Stimulated activated CD4-positive, alpha-beta T cell treated with anti-CD3 and anti-CD28 coated beads, Interleukin-2, amount 100 ng/mL, for 48 hours (primary cell): ENCODE measurements at places on chromosomes 3 and 15.

GRCh38 chr15:55990998-55991397, 2.4 kb downstream of the NEDD4 start:
- DNase-seq: no peak

- no peak for DNase-seq
These were observed at the start of gene ZNF385D for GRCh38 chr3:21750831-21751391. Gene ZNF385D, minus strand, starts transcription at chr3:21751210. Its CDS starts 294 bp downstream, at chr3:21750916.

DNA sequence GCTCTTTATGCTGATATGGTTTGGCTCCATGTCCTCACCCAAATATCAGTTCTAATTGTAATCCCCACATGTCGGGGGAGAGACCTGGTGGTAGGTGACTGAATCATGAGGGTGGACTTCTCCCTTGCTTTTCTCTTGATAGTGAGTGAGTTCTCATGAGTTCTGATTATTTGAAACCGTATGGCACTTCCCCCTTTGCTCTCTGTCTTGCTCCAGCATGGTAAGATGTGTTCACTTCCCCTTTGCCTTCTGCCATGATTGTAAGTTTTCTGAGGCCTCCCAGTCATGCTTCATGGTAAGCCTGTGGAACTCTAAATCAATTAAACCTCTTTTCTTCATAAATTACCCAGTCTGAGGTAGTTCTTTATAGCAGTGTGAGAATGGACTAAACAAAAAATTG, 107.6 kb downstream of the IMPG2 start:
- DNase-seq: no peak

DNA sequence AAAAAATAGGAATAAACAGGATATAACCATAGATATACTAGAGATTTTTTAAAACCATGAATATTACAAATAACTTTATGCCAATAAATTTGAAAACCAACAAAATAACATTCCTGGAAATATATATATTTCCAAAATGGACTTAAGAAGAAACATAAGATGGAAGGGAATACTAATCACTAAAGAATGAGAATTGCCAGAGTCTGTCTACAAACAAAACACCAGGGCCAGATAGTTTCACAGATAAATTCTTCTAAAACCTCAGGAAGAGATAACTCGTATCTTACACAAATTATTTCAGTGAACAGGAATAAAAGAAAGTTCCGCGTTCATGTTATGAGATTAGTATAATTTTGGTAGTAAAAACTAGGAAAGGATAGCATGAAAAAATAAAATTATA, 107.3 kb downstream of the HERC1 start:
- no peak for DNase-seq

GRCh38 chr3:32447865-32448400, 54.7 kb downstream of the CMTM6 start:
- no peak for DNase-seq

- no peak for DNase-seq
These were observed 55.8 kb downstream of the CMSS1 start for GRCh38 chr3:99873269-99874102.

DNA sequence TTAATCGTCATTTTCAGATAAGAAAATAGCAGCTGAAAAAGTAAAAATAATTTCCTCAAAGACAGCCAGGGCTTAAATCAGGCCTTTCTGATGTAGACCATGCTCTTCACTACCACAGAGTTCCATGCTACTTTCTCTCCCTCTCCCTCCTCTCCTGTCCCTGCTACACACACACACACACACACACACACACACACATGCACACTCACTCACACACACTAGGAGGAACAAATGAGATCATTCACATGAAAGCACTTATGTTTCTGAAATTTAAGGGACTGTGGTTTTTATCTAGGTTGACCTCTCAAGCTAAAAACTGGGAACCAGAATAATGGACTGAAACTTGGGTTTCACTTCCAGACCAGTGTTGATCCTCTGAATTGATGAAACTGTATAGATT, 4.1 kb upstream of the PSMA4 start:
- DNase-seq: no peak

- no peak for DNase-seq
These were observed 31.9 kb downstream of the NIT2 start for GRCh38 chr3:100366424-100366823.

DNA sequence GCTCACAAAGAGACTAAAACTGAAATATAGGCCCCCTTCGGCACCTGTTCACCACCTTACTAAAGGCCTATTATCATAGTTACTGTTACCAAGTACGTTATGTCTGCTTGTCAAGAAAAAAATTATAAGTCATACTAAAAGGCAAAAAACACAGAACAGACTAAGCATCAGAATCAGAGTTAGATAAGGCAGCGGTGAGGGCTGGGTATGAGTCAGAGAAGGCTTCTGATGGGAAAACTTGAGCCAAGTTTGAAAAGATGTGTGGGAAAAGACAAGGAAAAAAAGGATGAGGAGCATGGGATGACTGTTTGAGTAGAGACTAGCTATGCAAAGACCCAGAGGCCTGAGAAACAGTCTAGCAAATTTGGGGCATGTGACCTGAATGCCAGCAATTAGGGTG, 387.2 kb upstream of the SGO1 start:
- no peak for DNase-seq

DNA sequence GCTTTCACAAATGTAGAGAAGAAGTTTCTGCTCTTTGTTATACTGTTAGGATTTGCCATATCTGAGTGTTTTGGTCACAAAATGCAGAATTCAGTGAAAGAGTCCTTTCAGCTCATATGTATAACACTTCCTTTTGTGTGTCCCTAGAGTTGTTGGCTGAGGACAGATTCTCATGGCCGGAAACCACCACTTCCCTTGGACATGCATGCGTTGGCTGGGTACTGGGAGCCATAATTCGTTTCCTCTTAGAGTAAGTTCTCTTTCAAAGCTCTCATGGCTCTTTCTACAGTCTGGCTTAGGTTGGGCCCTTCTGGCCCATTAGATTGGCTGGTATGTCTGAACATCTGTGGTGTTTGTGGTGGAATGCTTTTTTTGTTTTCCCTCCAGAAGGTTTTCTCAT, 298.5 kb downstream of the DIPK2A start:
- no peak for DNase-seq

DNA sequence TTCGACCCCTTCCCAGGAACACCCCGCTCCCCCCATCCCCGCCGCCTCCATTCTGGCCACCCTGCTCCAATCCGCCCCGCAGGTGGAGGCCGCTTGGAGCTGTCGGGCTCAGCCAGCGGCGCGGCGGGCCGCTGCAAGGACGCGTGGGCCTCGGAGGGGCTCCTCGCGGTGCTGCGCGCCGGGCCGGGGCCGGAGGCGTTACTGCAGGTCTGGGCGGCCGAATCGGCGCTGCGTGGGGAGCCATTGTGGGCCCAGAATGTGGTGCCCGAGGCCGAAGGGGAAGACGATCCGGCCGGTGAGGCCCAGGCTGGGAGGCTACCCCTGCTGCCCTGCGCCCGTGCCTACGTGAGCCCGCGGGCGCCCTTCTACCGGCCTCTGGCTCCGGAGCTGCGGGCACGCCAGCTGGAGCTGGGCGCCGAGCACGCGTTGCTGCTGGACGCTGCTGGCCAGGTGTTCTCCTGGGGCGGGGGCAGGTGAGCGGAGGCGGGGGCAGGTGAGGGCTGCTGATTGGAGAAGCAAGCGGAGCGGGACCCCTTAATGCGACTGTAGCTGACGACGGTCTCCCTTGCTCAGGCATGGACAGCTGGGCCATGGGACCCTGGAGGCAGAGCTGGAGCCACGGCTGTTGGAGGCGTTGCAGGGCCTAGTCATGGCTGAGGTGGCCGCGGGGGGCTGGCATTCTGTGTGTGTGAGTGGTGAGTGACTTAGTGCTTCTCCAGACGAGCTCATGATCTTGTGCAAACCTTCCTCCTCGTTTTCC, 2.5 kb downstream of the RCCD1 start:
- DNase-seq: no peak

- DNase-seq: no peak
These were observed 529.8 kb upstream of the NAALADL2 start for GRCh38 chr3:174329321-174329720.

DNA sequence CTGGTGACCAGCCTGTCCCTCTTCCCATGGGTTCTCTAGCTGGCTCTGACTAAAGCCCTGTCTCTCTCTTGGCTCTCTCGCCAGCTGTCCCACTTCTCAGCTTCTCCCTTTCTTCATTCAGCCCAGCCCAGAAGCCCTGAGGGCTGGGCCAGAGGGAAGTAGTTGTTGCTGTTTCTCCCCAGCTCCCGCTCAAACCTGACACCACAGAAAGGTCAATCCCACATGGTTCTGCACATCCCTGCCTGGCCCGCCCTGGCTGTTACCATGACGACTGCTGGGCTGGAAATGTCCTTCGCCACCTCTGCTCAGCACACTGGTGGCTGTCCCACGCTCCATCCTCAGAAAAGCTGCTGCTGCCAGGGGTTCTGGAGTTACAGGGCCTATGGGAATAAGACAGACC, 25.9 kb downstream of the CCDC32 start:
- DNase-seq: no peak

DNA sequence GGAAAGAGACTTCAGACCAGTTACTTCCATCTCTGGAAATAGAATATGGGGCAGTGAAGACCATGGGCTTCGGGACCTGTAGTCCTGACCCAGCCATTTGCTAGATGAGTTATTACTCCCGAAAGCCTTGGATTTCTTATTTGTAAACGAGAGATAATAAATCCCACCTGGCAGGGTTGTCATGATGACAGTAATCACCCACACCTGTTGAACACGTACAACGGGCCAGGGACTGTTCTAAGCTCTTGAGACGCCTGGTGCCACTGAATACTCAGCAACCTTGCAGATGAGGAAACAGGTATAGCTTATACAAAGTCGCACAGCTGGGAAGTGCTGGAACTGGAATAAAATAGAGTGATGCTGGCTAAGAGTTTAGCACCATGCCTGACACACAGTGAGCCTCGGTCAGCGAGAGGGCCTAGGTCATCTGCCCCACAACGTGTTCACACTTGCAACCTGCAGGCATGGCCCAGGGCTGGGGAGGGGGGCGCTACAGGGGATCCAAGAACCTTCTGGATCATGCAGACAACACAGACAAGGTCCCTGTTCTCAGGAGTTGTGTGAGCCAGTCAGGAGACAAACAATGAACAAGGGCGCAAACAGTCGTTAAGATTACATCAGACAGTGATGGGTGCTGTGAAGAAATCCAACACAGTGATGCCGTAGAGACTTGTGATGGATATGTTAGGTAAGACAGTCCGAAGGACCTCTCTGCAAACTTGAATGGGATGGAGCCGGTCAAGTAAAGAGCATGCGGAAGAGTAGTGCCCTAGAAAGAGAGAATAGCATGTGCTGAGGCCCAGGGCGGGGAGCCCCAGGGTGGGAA, 89.2 kb downstream of the CORO2B start:
- no peak for DNase-seq

DNA sequence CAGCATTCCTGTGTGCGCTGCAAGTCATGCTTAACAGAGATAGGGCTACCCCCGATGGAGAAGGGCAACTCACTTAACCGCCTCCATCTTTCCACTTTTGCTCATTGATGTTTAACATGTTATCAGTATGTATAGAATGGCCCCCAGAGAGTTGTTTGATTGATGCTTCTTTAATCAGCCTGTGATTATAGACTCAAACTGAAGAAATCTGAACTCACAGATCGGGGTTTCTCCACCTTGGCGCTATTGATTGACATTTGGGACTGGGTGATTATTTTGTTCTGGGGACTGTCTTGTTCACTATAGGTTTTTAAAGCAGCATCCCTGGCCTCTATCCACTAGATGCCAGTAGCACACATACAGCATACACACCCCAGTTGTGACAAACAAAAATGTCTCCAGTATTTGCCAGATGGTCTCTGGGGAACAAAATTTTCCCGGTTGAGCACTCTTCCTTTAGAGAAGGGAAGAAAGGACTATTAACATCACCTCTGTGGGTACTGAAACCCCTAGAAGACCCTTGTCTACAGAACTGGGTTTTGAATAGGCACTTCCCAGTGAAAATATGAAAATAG, 54.4 kb downstream of the LARS2 start:
- no peak for DNase-seq

DNA sequence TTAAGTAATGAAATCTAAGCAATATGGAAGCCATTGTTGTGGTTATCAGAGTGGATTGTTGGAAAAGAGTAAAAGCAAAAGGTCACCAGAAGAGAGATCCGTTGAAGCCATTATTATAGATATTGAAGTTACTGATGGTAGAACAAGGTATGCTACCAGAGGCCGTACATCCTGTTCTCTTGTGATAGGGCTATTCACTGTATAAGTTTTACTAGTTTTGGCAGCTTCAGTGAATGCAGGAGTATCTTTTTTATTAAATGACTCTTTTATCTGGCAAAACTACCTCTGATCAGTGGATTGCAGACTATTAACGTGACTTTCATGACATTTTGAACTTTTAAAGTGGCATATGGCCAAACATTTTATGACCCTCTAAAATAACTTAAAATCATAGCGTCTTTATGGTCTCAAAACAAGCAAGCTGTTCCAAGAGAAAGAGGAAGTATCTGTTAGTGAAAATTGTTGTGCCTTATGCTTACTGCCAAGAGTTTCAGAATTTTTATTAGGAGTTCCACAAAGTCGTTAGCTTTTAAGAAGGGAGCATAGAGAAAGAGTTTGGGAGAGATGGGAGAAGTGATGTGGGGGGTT, 102.9 kb downstream of the LRRC49 start:
- no peak for DNase-seq

DNA sequence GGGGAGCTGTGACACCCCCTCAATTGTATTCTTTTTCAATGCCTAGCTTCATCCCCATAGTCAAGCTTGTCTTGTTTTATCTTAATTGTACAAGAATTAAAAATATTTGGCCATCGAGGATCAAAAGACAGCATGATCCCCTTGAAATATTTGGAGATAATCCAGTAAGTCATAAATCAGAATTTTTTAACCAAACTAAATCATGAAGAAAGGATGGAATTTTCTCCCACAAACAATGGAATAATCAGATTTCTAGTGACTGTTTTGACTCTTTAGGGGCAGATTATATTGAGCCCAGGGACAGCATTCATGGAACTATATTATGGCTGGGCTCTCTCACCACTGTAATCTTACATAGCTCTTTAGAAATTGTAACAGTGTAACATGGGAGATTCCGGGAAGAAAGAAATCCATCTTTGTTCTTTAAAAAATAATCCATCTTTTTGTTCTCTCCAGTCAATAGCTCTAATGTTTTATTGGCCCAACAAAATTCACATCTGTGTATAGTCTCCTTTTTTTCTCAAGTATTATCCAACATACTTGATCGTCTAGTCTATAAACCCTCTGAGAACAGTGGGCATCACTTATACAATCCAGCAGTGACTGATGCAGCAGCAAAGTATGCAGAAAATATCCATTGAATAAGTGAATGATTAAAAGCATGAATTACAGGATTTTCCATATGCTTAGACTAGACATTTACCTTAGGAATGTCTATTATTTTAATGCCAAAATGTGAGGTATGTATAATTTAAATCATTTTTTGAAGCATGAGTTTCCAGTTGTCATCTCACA, 277.0 kb upstream of the PLSCR5 start:
- DNase-seq: no peak

- no peak for DNase-seq
These were observed 191.3 kb upstream of the ZNF385D start for GRCh38 chr3:21942328-21942727.

GRCh38 chr3:168186293-168186983, 90.7 kb upstream of the GOLIM4 start:
- no peak for DNase-seq

DNA sequence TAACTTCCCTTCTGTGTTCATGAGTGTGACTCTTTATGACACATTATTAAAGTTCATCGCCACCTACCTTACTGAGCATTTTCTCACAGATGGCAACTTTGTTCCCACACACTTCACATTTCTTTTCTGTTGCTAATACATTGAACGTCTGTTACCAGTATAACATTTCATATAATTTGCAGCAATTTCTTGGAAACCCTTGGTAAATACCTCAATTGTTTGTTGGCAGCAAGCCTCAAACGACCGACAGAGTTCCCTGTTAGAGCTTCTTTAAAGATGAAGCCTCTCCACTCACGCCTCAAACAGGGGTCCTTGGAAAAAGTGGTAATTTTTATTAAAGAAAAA, 3.2 kb upstream of the CHSY1 start:
- no peak for DNase-seq

GRCh38 chr3:63607716-63608115, 44.8 kb upstream of the SNTN start:
- DNase-seq: no peak
